ENCODE measurements at places on chromosomes 6 and 20. TPM values are rescaled to one million over a fixed set of nuclear protein-coding genes. Genes with fewer than 3 reads are reported as not detected.

Gene C6orf47
- 12.4 TPM for total RNA-seq

Gene C6orf141
- total RNA-seq: not detected

Gene PPP1R16B
- 0.07 TPM for total RNA-seq

Gene CFAP206
- 4.1 TPM for total RNA-seq

Gene TPD52L2
- 189 TPM for total RNA-seq

Gene KCTD20
- 78.4 TPM for total RNA-seq

Gene KCNQ5
- 0.27 TPM for total RNA-seq

Measured in Caki2 (cell line).